ENCODE measurements at places on chromosomes 1 and 21. TPM values are rescaled to one million over a fixed set of nuclear protein-coding genes. Genes with fewer than 3 reads are reported as not detected.
A peak's percentile ranks its signal among the peaks of the same experiment; 100 is the strongest.

- peaks cover 44% of the 10 kb centered on the region for H3K4me1 ChIP-seq
- DNase-seq = no peak
- peak overlapping the region; percentile 87 for H3K4me3 ChIP-seq
Observed at GRCh38 chr1:156527584-156527983, 27.0 kb upstream of the MEF2D start.

GRCh38 chr1:74699331-74699730 is 25.7 kb upstream of the ERICH3 start:
- no peak overlapping the region for H3K27ac ChIP-seq
- peaks cover 16% of the 10 kb centered on the region for H3K36me3 ChIP-seq
- H3K4me3 ChIP-seq = no peak overlapping the region
- peaks cover 2% of the 10 kb centered on the region for H3K27me3 ChIP-seq
- H3K4me1 ChIP-seq = peaks cover 6% of the 10 kb centered on the region

- H3K27ac ChIP-seq = no peak overlapping the region
- H3K4me1 ChIP-seq = peaks cover 11% of the 10 kb centered on the region
- H3K36me3 ChIP-seq = peaks cover 55% of the 10 kb centered on the region
- no peak overlapping the region for H3K4me3 ChIP-seq
- no peak for DNase-seq
Observed at GRCh38 chr1:205716371-205717132, 33.4 kb downstream of the NUCKS1 start.

DNA sequence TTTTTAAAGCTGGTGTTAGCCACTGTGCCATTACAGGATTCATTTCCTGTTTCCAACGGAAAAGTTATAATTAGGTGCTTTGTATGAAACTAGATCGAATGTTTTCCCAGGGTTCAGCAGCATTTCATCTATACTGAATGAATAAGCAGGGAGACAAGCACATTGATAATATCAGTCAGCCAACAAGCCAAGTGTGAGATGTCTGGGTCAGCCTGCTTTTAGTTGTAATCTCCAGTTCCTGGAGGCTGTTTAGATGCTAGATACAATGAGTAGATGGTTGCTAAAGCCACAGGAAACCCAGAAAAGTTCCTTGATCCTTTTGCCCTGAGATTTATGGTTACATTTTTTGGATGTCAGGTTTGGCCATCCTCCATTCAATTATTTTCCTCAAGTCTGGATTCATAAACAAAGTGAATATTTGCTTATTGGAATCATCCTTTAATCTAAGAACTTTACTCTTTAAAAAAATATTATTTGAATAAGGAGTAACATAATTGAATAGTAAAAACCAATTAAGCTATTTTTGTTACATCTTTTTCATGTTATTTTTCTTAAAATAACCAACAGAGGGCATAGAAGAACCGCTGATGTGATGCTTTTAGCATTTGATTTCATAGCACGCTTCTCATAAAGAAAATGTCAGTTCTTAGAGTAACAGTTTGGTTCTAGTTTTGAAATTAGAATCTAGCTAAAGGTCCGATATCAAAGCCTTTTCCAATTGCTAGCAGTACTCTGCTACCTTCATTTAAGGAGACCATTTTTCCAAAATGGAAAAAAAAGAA is 76.6 kb downstream of the HSPA13 start:
- no peak overlapping the region for H3K27ac ChIP-seq
- no peaks in the 10 kb centered on the region for H3K4me1 ChIP-seq

GRCh38 chr1:80891871-80892270 is 908.9 kb upstream of the ADGRL2 start:
- no peak overlapping the region for H3K4me3 ChIP-seq
- H3K36me3 ChIP-seq = no peaks in the 10 kb centered on the region
- H3K27me3 ChIP-seq = no peaks in the 10 kb centered on the region
- H3K4me1 ChIP-seq = no peaks in the 10 kb centered on the region

GRCh38 chr1:209877087-209877764 is 49.5 kb downstream of the UTP25 start:
- no peak overlapping the region for H3K4me3 ChIP-seq
- H3K36me3 ChIP-seq = no peaks in the 10 kb centered on the region
- no peaks in the 10 kb centered on the region for H3K4me1 ChIP-seq
- no peak overlapping the region for H3K27ac ChIP-seq

- peaks cover 26% of the 10 kb centered on the region for H3K36me3 ChIP-seq
- H3K4me1 ChIP-seq = peaks cover 58% of the 10 kb centered on the region
- H3K27ac ChIP-seq = peak overlapping the region; percentile 100
- peak overlapping the region; percentile 99 for H3K4me3 ChIP-seq
- no peak for DNase-seq
- no peaks in the 10 kb centered on the region for H3K27me3 ChIP-seq
Observed at GRCh38 chr1:26789931-26790330, 2.2 kb downstream of the PIGV start.

DNA sequence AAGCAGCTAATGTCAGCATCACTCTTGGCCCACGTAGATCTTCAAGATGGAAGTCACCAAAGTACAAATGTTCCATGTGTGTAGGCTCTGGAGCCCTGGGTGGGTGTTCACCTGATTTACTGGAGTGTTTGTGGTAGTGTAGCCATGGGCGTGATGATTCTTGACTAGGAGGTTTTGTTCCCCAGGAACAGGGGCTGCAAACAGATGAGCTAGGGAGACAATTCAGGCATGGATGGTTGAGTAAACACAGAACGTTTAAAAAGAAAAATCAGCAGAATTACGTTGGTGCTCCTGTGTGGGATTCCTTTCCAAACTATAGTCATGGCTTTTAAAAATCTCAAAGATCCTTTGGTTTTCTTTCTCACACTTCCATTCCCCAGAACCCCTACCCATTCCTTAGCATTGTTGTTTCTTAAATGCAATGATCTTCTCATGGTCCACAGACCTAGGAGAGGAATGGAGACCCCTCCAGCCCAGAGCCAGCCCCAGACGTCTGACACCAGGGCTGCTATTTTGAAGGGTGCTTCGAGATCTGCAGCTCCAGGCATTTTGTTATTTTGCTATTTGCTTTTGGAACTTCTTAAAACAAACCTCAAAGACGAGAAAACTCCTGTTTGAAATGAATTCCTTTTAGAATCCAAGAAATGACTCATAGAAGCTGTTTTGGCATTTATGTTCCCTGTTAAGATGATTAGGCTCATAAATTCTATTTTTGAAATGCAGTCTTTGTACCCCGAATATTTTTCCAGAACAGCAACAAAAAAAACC is 115.1 kb downstream of the ETS2 start:
- H3K4me3 ChIP-seq = no peak overlapping the region
- H3K27ac ChIP-seq = no peak overlapping the region
- DNase-seq = no peak
- H3K27me3 ChIP-seq = peaks cover 33% of the 10 kb centered on the region
- H3K36me3 ChIP-seq = peaks cover 1% of the 10 kb centered on the region

DNA sequence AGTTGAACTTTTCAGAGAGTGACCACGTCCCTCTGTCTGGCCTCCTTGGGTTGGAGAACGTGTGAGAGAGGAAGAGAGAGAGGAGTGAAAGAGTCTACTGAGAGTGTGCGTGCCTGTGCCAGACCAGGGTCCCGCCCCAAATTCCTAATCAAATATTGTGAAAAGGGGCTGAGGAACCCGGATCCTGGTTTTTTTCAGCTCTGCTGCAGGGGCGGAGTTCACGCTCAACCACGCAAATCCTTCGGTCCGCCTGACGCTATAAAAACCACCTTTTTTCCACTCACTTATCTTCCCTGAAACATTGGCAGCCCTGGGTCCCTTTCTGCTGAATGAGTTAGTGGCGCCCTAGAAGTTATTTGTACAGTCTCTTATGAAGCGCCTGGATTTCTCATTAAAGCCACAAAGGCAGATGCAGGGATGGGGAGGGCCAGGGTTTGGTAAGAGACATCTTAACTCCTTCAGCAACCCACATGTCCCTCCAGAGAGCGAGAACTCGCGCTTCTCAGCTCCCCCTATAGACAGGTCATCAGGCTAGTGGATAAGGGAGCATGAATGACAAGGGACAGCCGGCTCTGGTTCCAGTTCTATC is at the start of gene FMOD:
Gene FMOD, minus strand, starts transcription at position 86 of the 589 bp plus-strand sequence. CDS start 2,852 bp downstream, outside the sequence.
- H3K27me3 ChIP-seq = peaks cover 19% of the 10 kb centered on the region
- DNase-seq = no peak
- peaks cover 6% of the 10 kb centered on the region for H3K4me1 ChIP-seq
- H3K27ac ChIP-seq = no peak within 1 kb of the TSS

GRCh38 chr1:43648876-43649477 is 972 bp upstream of the KDM4A start:
- DNase-seq = no peak
- H3K36me3 ChIP-seq = peaks cover 10% of the 10 kb centered on the region
- H3K27ac ChIP-seq = peak overlapping the region; percentile 99
- H3K4me1 ChIP-seq = peaks cover 23% of the 10 kb centered on the region

GRCh38 chr1:176073524-176074157 is 133.4 kb downstream of the COP1 start:
- peaks cover 45% of the 10 kb centered on the region for H3K36me3 ChIP-seq
- DNase-seq = no peak
- no peaks in the 10 kb centered on the region for H3K4me1 ChIP-seq
- no peak overlapping the region for H3K4me3 ChIP-seq
- no peaks in the 10 kb centered on the region for H3K27me3 ChIP-seq

DNA sequence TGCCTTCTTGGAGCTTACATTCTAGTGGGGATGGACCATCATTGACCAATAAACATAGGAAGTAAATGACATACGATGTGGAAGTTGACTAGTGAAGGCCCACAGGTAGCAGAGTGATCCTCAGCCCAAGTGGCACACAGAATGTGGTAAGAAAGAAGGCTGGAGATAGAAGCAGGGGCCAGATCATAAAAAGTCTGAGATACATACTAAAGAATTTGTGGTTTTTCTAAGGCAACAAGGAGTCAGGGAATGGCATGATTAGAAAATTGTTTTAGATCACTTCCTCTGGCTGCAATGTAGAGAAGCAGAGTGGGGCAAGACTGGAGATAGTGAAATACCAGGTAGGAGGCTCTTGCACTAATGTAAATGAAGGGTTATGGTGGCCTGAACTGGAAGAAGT is 154.0 kb downstream of the VPS13D start:
- H3K4me1 ChIP-seq = peaks cover 28% of the 10 kb centered on the region
- peak overlapping the region; percentile 69 for H3K27ac ChIP-seq
- H3K4me3 ChIP-seq = peak overlapping the region; percentile 19
- H3K36me3 ChIP-seq = peaks cover 80% of the 10 kb centered on the region
- H3K27me3 ChIP-seq = no peaks in the 10 kb centered on the region

GRCh38 chr1:98737835-98738234 is 76.3 kb downstream of the SNX7 start:
- H3K4me3 ChIP-seq = no peak overlapping the region
- peaks cover 7% of the 10 kb centered on the region for H3K27me3 ChIP-seq
- H3K36me3 ChIP-seq = no peaks in the 10 kb centered on the region
- DNase-seq = no peak
- no peak overlapping the region for H3K27ac ChIP-seq

DNA sequence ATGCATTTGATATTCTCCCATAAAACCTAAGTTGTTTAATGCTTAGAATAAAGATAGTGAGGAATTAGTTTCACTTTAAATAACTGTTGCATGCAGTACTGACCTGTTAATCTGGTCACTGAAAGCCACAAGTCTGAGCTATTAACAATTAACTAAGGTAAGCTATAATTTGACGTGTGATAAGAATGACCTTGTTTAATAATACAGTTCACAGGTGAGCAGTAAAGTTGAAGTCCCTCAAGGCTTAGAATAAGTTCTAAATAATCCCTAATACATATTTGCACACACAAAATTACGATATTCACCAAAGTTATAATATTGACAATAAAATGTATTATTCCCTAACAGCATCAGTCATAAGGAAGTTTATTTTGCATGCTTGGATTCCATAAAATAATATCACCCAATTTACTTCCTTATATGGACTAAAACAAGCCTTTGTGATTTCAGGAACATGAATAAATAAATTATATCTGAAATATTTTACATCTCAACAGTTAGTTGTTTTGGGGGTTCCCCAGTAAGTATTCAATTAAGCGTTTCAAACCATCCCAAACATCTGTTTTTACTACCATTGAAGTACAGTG is 70.6 kb upstream of the CHRM3 start:
- no peaks in the 10 kb centered on the region for H3K36me3 ChIP-seq
- H3K27me3 ChIP-seq = peaks cover 2% of the 10 kb centered on the region
- H3K4me3 ChIP-seq = no peak overlapping the region
- H3K4me1 ChIP-seq = no peaks in the 10 kb centered on the region

- H3K4me3 ChIP-seq = peak overlapping the region; percentile 98
- peaks cover 33% of the 10 kb centered on the region for H3K4me1 ChIP-seq
- H3K27me3 ChIP-seq = no peaks in the 10 kb centered on the region
Observed at GRCh38 chr1:198157847-198158725, 1.3 kb downstream of the NEK7 start.

DNA sequence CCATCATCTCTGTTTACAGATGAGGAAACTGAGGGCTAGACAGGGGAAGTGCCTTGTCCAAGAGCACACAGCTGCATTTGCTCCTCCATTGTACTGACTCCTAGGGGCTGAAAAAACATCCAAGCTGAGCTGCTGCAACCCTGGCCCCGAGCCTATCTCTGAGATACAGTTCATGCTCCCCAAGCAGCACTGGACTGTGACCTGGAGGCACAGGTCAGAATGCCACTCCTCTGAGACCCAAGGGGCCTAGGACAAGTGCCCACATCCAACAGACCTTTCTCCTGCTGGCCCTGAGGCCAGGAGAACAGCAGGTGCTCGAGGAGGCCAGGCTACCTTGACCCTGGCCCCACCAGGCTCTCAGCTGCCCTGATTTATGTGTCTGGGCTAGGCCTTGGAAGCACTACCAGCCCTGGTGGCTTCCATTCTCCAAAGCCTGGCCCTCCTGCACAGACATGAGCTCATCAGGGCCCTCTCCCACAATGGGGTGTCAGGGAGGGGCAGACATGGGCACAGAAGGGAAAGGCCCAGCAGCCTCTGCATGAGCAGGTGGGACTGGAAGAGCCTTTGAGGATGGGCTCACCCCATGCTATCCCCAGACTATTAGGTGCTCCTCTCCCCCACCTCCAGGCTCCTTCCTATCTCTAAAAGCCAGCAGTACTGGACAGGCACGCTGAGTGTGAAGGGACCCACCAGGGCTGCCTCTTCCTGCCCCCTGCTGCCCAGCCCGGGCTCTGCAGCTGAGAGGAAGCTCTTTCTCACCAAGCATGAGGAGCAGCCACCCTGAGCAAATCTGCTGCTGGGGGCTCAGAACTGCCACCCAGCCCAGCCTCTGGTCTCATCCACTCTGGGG is 18.8 kb downstream of the ADGRB2 start:
- peaks cover 18% of the 10 kb centered on the region for H3K4me1 ChIP-seq
- no peak overlapping the region for H3K4me3 ChIP-seq
- DNase-seq = peak; percentile 81
- H3K36me3 ChIP-seq = no peaks in the 10 kb centered on the region
- peaks cover 3% of the 10 kb centered on the region for H3K27me3 ChIP-seq
- peak overlapping the region; percentile 49 for H3K27ac ChIP-seq

GRCh38 chr1:244047621-244048255 is 3.3 kb upstream of the ZBTB18 start:
- peak overlapping the region; percentile 100 for H3K27ac ChIP-seq
- H3K36me3 ChIP-seq = peaks cover 2% of the 10 kb centered on the region
- H3K4me1 ChIP-seq = peaks cover 32% of the 10 kb centered on the region
- peak overlapping the region; percentile 94 for H3K4me3 ChIP-seq
- H3K27me3 ChIP-seq = peaks cover 3% of the 10 kb centered on the region

GRCh38 chr1:63073309-63074306 is 248.8 kb upstream of the FOXD3 start:
- no peak for DNase-seq
- H3K27me3 ChIP-seq = peaks cover 36% of the 10 kb centered on the region
- no peak overlapping the region for H3K4me3 ChIP-seq
- no peak overlapping the region for H3K27ac ChIP-seq

The OR2L2 gene
- total RNA-seq = 0.19 TPM

The SPATA46 gene
- not detected for total RNA-seq

The S100A16 gene
- total RNA-seq = not detected

The COL6A1 gene
- 3.8 TPM for total RNA-seq

The RXFP4 gene
- not detected for total RNA-seq

The NLRP3 gene
- total RNA-seq = 8.9 TPM

The RBM11 gene
- 3.5 TPM for total RNA-seq

The HSD3B1 gene
- total RNA-seq = not detected

The AMIGO1 gene
- 9.4 TPM for total RNA-seq

The GPR3 gene
- total RNA-seq = 0.43 TPM
